ENCODE measurements at places on chromosomes 5 and 9.

DNA sequence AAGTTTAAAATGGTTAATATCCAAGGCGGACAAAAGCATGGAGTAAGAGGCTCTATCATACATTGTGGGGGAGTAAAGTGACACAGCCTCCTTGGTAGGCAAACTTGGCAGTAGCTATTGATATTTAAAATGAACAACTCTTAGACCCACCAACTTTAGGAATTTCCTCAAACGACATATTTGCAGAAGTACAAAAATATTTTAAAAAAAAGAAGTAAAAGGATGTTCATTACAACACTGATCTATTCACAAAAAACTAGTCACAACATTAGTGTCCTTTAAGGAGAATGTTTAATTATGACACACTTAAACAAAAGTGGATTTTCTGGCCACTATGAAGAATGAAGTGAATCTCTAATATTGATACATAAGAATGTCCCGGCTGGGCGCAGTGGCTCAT lies 1.7 kb downstream of the ALG2 start:
- DNase-seq, result no peak

- no peak for DNase-seq
Observed at GRCh38 chr5:169695919-169696490, 58.9 kb downstream of the DOCK2 start.

DNA sequence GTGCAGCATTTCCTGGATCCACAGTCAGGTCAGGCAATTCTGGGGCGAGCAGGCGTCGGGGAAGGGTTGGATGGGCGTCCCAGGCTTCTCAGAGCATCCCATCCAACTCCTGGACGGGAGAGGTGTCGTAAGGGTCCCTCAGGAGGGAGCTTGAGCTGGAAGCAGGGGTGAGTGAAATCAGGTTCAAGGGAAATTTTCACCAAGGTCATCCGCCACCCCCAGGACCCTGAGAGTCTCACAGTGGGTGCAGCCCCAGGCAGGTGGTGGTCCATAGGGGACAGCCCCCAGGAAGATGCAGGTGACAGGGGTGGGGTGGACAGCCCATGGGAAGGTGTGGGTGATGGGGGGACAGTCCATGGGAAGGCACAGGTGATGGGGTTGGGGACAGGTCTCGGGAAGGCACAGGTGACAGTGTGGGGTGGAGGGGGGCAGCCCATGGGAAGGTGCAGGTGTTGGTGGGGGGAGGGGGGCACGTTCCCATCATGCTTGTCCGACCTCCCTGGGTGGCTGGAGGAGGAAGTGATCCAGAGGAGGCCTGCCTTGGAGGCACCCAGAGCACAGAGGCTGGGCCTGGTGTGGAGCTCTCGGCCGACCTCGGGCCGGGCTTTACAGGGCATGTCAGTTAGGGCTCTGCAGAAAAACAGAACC lies 48.9 kb downstream of the AHRR start:
- no peak for DNase-seq

GRCh38 chr9:33791117-33791516 lies 4.2 kb upstream of the PRSS3 start:
- DNase-seq, result no peak

DNA sequence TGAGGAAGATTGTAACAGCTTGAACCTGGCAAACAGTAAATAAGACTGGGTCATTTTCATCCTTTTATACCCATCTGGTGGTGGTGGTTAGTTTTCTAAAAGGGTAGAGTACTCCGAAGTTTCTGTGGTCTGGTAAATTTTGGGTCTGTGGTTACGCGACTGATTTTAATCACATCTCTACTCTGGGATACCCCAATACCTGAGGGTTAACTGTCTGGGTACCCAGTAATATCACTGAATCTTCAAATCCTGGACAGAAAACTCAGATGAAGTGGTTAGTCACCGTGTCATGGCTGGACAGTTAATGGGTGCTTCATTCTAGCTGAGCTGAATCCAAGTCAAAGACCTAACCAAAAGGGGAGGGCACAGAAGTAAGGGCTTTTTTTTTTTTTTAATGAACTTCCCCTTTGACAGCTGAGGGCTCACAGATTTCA lies 474.2 kb downstream of the GADD45G start:
- peak; percentile 45 for DNase-seq

- no peak for DNase-seq
Observed at GRCh38 chr5:52743529-52743928, 44.2 kb upstream of the ITGA1 start.

GRCh38 chr5:141121985-141122384 lies 367 bp downstream of the PCDHB4 start:
- DNase-seq, result no peak
